ENCODE measurements at places on chromosomes 4 and X.

GRCh38 chr4:74055498-74055897 lies 17.0 kb upstream of the CXCL3 start:
- no peak for DNase-seq

GRCh38 chr4:11021333-11021732 lies 336.8 kb upstream of the CLNK start:
- no peak for DNase-seq

DNA sequence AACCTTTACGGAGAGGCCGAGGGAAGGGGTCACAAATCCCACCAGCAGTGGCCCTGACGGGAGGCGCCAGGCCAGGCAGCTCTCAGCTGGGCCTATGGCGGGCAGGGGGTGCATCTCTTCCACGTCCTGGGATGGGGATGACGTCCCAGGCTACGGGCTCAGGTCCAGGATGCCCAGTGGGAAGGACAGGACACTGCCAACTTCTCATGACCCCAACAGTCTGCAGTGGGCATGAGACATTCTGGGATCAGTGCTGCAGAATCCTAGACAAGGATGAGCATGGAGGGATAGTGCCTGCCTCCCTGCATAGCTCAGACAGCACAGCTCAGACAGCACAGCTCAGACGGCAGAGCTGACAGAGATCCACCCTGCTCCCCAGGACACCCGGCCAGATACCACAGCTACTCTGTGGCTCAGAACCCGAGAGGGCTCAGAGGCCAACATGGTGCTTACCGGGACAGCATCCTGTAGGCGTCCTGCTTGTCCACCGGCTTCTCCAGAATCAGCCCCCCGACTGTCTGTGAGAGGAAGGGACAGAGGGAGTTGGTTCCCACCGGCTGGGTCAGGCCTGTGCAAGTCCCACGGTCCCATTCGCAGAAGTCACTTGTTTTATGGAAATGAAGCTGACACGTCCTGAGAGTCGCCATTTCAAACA lies 17.3 kb downstream of the ASMTL start:
- DNase-seq = no peak

- no peak for DNase-seq
These were observed 53.4 kb downstream of the IRF2 start for GRCh38 chr4:184420881-184421416.

- DNase-seq = no peak
These were observed 184.2 kb downstream of the STAG2 start for GRCh38 chrX:124145749-124146148.

DNA sequence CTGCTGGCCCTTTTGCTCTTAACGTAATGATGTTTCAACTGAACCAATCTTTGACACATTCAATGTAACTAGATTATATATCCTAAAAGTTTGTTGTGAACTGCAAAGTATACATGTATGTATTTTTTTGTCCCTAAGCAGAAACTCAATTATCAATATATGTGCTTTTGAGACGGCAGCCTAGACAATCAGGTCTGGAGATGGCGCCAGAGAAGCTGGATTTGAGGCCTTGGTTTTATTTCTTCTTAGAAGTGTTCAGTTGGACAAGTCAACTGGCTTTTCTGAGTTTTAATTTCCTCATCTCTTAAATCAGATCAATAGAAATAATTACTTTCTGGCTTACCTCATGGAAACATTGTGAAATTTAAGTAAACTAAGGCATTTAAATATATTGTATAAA lies 62.5 kb downstream of the DCAF8L1 start:
- peak; percentile 2 for DNase-seq

GRCh38 chr4:8192748-8193738 lies 6.0 kb upstream of the SH3TC1 start:
- DNase-seq = peak; percentile 76

- DNase-seq = no peak
These were observed 675.2 kb upstream of the INTU start for GRCh38 chr4:126957556-126957955.

DNA sequence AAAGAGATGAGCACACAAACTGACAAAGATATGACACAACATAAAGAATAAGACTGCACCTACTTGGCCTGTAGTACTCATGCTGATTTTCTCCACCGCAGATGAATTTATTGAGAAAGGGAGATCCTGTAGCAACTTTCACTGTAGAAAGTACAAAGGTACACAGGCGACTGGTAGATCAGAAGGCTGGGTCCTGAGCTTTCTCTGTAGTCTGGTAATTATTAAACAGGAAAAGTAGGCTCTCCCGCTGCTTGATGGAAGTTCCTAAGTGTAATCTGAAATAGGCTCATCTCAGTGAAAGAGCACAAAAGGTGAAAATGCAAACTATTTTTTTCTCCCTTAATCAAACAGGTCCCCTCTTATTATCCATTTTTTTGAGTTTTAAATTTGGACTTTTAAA lies at the start of gene ADH6:
TSS of gene ADH6 (minus strand) at position 175 of the 400 bp plus-strand sequence. CDS start at position 81, 94 bp downstream.
- no peak for DNase-seq

- no peak for DNase-seq
These were observed 106.2 kb downstream of the TMA16 start for GRCh38 chr4:163600727-163601126.

- no peak for DNase-seq
These were observed 31.3 kb upstream of the TBL1X start for GRCh38 chrX:9433596-9433995.

GRCh38 chr4:40769266-40769665 lies 19.5 kb downstream of the NSUN7 start:
- no peak for DNase-seq

GRCh38 chrX:138711399-138712347 lies at the start of gene FGF13:
FGF13 (minus strand) TSS chrX:138711717; CDS start chrX:138711003, 714 bp downstream.
- peak; percentile 11 for DNase-seq

DNA sequence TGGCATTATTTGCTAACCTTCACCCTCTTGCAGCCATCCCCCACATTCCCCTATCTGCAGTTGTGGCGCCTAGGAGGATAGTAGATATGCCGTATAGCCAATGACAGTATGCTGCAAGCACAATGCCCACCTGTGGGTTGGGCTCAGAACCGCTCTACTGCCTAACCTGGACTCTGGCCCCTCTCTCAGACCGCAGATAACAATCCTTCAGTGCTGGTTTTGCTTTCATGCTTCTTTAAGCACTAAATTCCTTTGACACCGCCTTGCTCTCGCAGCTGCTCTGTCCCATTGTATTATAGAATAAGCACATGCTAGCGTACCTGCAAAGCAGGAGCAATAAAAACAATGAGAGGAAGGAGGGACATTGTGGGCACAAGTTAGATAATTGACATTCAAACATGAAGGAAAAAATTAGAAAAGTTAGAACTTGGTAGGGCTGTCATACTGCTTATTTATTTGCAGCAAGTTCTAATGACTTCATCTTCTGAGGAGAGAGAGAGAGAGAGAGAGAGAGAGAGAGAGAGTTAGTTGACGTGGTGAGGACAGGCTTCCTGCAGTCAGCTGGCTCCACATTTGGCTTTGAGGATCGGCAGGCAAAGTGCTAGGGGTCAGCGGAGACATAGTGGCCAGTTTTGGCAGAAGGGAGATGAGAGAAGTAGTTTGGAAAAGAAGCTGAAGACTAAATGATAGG lies 55.8 kb downstream of the WWC2 start:
- DNase-seq = peak; percentile 63

GRCh38 chrX:143017272-143017671 lies 8.5 kb upstream of the SPANXN4 start:
- DNase-seq = peak; percentile 30

DNA sequence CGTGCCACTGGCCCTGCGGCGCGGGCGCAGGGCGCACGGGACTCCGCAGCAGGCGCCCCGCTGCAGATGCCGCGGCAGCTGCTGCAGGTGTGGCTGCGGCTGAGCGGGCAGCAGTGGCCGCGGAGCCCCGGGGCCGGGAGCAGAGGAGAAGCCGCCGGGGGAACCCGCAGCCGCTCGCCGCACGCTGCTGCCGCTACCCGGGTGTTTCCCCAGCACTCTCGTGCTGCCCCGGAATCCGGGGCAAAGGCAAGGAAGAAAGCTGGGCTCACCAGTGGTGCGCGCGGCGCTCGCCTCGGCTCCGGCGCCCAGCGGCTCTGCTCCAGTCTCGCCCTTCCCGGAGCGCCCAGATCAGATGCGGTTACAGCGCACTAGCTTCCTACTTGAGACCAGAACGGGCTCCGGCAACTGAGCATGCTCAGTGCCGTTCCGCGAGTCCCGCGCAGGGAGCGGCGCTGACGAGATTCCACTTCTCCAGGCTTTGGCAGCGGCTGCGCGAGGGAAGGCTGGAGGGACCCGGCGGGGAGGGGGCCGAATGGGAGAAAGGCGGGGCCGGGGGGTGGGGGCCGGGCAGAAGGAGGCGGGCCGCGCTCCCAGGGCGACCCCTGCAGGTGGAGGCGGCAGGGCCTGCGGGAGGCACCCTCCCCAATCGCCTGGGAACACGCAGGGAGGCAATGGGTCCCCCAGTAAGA lies at the start of gene APBB2:
TSS of gene APBB2 (minus strand) at position 407 of the 689 bp plus-strand sequence. CDS start 181,288 bp downstream, outside the sequence.
- peak; percentile 92 for DNase-seq

DNA sequence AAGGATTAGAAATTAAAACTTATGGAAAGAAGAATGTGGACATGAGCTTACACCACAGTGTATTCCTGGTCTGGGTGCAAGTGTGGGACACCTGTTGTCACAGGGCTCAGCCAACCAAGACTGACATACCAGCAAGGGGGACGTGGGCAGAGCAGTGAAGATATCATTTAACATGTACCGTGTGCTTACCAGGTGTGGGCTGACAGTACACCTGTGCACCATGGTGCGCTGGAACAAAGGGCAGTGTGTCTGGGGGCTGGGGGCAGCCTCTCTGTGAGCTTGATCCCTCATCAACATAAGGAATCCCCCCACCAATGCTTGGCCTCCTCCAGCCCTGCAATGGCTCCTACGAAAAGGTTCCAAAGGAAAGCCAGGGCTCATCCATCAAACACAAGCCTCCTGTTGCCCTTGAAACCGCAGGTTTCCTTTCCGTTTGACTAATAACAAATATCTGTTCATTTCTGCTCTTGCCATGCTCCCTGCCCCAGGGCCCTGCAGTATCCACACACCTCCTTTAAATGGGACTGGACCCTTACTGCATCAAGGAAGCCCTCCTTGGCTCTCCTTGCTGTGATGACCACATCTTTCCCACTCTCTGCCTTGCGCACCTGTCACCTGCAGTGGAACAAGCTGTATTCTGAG lies 16.7 kb downstream of the EVC2 start:
- no peak for DNase-seq

DNA sequence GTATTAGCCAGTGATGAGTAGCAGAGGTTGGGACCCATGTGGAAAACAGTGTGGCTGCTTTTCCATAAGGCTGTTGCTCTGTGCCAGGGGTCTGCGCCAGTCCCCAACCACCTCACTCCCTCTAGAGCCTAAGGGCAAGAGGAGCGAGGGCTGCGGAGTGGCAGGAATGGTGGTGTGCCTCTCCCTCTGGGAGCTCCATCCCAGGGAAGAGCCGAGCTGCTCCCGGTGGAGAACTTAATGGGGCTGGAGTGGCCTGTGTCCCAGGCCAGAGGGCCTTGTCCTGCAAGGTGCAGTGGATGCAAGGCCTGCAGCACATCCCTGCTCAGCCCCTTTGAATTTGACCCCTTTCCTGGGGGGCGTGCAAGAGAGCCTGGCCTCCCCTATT lies 105.4 kb upstream of the GRXCR1 start:
- DNase-seq = no peak

- DNase-seq = no peak
These were observed 709 bp downstream of the GPAT3 start for GRCh38 chr4:83536362-83537272.

Data from Caki2 (cell line).